ENCODE measurements at places on chromosomes 13 and 19.

- DNase-seq, result no peak
Measured at GRCh38 chr19:51090471-51090870, 7.8 kb upstream of the KLK14 start.

GRCh38 chr13:65133094-65133493 is 2097.0 kb downstream of the PCDH9 start:
- DNase-seq, result no peak

DNA sequence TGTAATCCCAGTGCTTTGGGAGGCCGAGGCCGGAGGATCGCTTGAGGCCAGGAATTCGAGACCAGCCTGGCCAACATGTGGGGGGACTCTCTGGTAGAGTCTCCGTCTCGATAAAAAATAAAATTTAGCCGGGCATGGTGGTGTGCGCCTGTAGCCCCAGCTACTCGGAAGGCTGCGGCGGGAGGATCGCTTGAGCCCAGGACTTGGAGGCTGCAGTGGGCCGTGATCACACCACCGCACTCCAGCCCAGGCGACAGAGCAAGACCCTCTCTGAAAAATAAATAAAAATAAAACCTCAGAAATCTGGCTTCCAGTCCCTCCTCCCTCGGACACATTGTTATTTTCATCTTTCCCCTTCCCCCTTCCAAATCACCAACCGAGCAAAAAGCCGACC is 332 bp downstream of the IRGQ start:
- no peak for DNase-seq

DNA sequence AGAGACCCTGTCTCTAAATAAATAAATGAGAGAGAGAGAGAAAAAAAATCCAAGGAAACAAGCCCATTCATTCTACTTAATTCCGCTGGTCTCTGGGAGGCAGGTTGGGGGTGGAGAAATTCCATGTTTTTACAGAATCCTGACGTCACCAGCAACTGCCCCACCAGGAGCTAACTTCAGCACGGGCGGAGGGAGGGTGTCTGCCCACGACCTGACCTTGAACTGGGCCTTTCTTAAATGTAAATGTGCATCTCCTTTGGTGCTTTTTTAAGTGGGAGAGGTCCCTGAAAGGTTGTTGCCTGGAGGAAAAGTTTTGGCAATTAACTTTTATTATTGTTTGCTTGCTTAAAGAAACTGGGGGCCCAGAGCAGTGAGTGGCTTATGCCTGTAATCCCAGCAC is 15.5 kb downstream of the KLF2 start:
- DNase-seq, result no peak

DNA sequence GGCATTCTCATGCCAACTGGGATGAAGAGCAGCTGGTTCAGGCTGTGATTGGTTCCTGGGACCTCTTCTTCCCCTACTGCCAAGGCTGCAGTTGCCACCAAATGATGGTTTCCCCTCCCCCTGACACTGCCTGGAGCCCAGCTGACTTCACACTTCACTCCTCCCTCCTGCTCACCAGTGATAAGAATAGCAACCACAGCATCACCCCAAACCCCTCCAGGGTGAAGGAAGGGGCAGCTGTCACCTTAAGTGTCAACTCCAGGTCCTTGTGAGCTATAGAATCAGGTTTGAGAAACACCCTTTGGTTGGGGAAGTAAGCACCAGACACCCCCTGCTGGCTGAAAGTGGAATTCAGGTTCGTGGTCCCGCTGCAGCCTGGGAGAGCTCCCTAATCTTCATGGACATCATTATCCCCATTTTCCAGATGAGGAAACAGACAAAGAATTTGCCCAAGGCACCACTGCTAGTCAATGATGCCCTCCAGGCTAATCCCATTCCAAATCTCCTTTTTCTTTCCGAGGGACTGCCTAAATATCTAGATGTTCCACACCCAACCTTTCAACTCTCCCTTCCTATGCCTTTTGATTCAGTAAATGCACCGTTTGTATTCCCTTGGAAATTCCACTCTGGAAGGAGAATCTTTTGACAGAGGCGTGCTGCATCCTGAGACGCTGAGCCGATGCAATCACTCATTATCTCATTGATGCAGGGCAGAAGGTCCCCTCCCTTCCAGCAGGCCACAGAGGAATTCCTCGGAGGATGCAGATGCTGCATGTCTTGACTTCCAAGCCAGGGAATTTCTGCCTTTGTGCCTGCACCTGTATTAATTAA is 50.6 kb upstream of the UQCRFS1 start:
- peak; percentile 4 for DNase-seq

- no peak for DNase-seq
Measured at GRCh38 chr19:56144376-56144775, 3.3 kb downstream of the ZNF444 start.

DNA sequence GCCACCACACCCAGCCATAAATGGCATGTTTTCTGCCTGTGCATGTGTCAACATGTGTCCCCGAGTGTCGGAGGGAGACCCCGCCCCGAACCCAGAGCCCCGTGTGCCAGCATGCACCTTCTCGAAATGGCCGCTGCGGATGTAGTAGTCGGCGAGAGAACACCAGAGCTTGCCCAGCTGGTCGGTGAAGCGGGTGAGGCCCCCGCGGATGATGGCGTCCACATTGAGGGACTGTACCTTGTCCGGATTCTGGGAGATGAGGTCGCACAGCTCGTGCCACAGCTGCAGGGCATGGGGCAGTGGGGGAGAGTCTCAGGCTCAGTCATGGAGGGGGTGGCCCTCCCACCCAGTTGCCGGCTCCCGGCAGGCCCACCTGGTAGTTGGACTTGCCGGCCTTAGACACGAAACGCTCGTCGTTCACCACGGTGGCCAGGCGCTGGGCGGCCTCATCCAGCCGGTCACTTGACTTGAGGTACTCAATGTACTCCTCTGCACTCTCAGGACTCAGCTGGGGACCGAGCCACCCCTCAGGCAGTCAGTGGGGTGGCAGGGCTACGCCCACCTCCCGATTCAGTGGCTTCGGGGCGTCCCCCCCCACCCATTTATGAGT is 3.5 kb downstream of the XAB2 start:
- DNase-seq, result no peak

DNA sequence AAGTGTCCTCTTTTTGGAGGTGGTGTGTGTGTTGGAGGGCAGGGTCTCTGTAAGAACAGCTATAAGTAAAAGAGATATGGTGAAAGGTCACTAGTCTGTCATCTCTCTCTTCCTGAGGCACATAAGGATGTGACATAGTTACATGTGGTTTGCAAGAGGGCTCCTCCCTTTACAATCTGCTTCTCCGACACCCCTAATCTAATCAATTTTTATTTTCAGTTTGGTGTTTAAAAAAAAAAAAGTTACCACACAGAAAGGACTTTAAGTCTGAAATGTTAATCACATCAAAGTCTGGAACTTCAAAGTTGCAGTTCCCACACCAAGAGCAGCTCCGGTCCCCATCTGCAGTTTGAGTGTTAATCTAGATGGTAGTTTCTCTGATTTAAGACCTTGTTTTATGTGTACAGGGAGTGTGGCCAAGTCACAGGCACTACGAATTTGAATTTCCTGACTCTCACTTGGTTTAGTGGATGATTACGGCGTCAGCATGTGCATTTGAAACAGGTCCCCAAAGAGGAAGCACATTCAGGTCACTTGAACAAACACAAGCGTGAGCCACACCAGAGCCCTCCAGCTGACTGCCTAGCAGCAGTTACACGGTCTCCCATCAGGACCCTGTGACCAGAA is 53.1 kb downstream of the FOXO1 start:
- DNase-seq, result no peak

- DNase-seq, result no peak
Measured at GRCh38 chr19:17266026-17266425, 1.2 kb upstream of the BABAM1 start.

- DNase-seq, result no peak
Measured at GRCh38 chr13:95503662-95504061, 48.9 kb upstream of the CLDN10 start.

GRCh38 chr19:32302778-32303177 is 42.6 kb upstream of the ZNF507 start:
- no peak for DNase-seq

- no peak for DNase-seq
Measured at GRCh38 chr19:33063356-33063752, 1.3 kb downstream of the RHPN2 start.

- no peak for DNase-seq
Measured at GRCh38 chr13:88014527-88014926, 343.4 kb downstream of the SLITRK5 start.

DNA sequence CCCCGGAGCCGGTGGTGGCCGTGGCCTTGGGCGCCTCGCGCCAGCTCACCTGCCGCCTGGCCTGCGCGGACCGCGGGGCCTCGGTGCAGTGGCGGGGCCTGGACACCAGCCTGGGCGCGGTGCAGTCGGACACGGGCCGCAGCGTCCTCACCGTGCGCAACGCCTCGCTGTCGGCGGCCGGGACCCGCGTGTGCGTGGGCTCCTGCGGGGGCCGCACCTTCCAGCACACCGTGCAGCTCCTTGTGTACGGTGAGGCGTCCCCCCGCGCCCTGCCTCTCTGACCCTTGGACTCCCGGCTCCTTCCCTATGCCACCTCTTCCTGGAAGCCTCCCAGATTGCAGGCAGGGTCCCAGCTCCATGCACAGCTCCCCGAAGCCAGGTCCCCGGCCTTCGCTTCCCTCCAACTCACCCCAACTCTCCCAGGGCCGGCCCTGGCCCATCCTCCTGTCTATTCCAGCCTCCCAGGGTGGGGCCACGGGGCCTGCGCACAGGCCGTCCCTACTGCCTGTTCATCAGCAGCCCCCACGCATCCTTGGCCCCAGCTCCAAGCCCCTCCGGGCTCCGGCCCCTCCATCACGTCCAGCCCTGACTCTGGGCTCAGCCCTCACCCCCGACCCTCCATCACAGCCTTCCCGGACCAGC is 1.7 kb downstream of the MADCAM1 start:
- DNase-seq, result no peak

DNA sequence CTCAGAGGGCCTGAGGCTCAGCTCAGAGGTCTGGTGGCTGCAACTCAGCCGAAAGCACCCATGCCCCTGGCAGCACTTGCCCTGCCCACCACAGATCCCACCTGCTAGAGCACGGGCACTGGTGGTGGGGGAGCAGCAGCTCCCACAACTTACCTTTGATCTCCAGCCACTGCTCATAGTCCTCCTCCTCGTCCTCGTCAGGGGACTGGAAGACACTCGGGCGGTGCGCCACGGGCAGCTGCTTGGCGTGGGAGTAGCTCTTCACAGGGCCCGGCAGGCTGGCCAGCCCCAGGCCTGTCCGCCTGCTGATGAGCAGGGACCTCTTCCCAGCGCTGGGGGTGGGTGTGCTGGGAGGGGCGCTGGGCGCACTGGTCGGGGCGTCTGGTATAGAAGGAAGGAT is 14.6 kb downstream of the SUGP1 start:
- no peak for DNase-seq

- DNase-seq, result no peak
Measured at GRCh38 chr13:76745261-76746200, 140.7 kb downstream of the KCTD12 start.

- peak; percentile 30 for DNase-seq
Measured at GRCh38 chr13:107842562-107843180, 372.7 kb downstream of the LIG4 start.

GRCh38 chr13:40082639-40083038 is 427.2 kb downstream of the COG6 start:
- DNase-seq, result no peak

GRCh38 chr19:9883231-9883758 is 48.2 kb downstream of the PIN1 start:
- peak; percentile 55 for DNase-seq

GRCh38 chr19:58474291-58474996 is 1.7 kb upstream of the ZNF446 start:
- DNase-seq, result no peak

DNA sequence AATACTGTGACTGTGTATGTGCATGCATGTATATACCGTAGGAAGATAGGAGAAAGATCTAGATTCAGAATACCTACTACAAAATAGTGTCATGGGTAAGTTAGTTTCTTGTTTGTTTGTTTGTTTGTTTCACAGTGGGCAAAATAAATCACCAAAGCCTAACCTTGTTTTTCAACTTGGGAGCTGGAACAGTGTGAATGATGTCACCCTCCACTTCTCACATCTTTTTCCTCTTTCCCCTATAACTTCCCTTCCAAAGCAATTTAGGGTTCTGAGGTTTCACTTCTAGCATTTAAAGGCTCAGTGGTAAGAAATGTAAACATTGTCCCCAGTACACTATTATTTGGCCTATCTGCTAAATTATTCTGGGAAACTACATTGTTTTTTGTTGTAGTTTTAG is 5.4 kb downstream of the KCTD4 start:
- DNase-seq, result no peak

- DNase-seq, result no peak
Measured at GRCh38 chr13:114204894-114205293, 25.8 kb downstream of the CFAP97D2 start.

- no peak for DNase-seq
Measured at GRCh38 chr13:113865427-113865826, 1.6 kb upstream of the GAS6 start.

DNA sequence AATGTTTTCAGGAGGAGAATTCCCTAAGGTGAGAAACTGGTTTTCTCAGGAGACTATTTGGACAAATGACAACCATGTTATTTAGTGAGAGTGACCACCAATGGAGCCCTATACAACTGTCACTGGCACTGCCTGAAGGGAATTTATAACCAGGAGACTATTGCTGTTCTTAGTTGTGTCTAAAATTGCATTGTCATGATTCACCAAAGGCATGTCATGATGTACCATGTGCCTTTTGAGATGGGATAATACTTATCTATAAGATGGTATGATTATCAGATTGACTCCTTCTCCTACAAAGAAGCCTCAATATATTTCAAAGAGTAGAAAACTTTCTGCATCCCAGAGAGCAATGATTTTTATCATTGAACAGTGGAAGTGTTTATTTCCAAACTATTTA is 739.4 kb upstream of the GPC6 start:
- DNase-seq, result no peak

GRCh38 chr19:58229255-58229639 is 533 bp downstream of the ZNF544 start:
- DNase-seq, result peak; percentile 17

GRCh38 chr13:23544668-23545067 is 25.5 kb upstream of the TNFRSF19 start:
- DNase-seq, result no peak

DNA sequence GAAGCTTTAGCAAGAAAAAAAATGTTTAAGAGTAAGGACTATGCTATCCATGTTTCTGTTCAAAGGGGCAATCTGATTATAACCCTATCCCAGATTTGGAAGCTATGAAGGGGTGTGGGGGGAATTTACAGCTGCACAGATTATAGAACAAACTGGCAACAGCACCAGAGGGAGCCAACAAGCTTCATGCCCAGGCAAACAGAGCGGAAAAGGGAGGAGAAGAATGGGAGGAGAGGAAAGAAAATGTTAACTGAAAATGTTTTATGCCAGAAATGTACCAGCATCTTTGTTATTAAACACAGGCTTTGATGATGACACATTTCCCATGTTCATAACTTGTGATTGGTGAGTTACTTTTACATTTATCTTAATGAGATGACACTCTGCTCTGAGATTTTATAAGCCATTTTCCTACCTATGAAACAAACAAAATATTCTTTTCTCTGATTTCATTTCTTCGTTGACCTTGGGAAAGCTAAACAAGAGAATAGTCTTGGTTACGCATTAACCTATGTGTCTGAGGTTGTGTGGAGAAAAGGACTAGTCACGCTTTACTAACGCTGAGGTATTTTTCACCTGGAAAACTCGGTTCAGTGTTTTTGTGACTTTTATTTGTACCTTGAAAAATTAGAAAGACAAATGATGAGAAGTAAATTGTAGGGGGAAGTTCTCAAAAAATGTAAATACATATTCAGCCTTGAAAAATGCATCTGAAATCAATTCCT is 235.8 kb upstream of the MIR17HG start:
- no peak for DNase-seq
